ENCODE measurements at places on chromosomes 3 and 15.

DNA sequence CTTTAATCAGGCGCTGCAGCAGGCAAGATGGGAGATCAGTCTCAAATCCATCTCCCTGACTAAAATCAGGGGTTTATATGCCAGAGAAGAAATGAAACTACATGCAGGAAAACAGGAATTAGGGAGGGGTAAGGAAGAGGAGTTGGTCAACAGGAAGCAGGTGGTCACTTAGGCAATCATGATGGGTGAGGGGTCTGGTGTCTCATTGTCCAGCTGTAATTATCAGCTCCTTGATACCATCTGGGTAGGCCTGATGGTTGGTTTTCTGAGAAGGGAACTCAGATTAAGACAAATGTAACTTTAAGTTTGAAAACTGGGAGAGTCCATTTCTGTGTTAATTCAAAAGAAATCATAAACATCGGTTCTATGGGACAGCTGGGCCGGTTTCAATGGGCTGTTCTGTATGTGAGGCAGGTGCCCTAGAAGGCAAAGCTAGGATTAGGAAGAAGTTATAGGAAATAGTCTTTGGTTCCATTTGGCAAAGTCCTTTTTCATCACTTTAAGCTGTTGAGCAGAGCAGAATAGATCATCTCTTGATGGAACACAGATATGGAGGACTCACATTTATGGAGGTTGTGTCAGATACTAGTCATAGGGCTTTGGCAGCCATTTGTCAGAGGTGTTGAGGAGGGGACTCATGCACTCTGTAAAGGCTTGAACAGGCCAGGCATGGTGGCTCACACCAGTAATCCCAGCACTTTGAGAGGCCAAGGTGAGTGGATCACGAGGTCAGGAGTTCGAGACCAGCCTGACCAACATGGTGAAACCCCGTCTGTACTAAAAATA lies 149.4 kb downstream of the VGLL4 start:
- no peak for DNase-seq

GRCh38 chr3:168322941-168323340 lies 227.2 kb upstream of the GOLIM4 start:
- DNase-seq = no peak

DNA sequence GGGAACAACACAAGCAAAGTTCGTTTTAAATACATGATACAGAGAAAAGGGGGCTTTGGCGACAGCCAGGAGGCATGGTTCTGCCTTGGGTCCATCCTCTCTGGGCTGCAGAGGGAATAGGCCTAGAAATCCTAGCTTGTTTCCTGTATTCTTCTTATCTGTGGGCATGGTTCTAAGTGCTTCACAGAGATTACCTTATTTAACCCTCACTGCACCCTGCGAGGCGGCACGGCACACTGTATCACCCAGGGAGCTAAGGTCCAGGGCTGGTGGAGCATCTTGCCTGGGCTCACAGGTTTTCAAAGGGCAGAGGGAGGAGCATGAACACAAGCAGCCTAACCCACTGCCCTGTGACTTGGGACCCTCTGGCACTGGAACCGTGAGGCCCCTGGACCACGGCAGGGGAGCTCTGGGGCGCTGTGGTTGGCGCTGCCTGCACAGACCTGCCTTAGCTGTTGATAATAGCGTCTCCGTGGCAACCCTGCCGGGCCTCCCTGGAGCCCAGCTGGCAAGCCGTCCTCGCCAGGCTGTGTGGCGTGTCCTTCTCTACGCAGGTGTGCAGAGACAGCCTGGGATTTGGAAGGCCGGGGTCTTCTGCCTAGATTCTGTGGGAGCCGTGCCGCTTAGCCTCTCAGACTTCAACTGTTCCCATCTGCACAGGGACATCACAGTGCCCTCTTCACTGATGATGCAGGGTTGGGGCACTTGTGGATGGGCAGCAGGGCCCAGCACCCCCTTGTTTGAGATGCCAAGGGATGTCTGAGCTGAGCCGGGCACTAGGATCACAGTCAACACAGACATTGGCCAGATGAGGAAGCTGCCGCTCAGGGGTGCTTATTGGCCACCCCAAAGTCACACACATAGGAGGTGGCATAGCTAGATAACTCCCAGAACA lies 154.6 kb upstream of the TLE3 start:
- no peak for DNase-seq

- no peak for DNase-seq
Observed at GRCh38 chr15:66893294-66893693, 172.1 kb upstream of the SMAD3 start.

- no peak for DNase-seq
Observed at GRCh38 chr3:123584284-123584987, 417 bp downstream of the HACD2 start.

DNA sequence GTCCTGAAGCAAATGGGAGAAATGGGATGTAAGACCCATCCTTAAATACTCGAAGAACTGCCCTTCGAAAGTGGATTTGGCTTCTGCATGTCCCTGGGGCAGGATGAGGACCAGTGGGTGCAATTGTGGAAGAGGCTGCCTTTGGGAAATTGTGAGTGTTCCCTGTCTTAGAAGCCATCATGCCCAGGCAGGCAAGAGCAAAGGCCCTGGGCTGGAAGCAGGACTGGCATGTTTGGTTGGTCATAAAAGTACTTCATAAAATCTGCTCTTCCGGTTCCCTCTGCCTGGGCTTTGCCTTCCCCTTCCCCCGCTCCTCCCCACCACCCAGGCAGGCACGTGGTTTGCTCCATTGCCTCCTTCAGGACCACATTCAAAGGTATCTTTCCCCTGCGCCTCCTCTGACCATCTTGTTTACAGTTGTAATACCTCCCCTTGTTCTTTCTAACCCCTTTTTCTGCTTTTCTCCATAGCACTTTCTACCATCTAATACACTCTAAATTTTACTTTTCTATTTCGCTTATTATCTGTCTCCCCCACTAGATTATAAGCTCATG lies 8.3 kb downstream of the MINAR1 start:
- DNase-seq = no peak

- DNase-seq = no peak
Observed at GRCh38 chr3:56629047-56629446, 54.0 kb downstream of the TASOR start.

- DNase-seq = no peak
Observed at GRCh38 chr3:44026220-44026865, 215.3 kb upstream of the TOPAZ1 start.

- no peak for DNase-seq
Observed at GRCh38 chr3:175179055-175179454, 319.9 kb downstream of the NAALADL2 start.

- DNase-seq = peak; percentile 63
Observed at GRCh38 chr3:129855832-129856419, 37.6 kb downstream of the TMCC1 start.

GRCh38 chr3:13559764-13560525 lies 11.0 kb downstream of the FBLN2 start:
- DNase-seq = no peak

DNA sequence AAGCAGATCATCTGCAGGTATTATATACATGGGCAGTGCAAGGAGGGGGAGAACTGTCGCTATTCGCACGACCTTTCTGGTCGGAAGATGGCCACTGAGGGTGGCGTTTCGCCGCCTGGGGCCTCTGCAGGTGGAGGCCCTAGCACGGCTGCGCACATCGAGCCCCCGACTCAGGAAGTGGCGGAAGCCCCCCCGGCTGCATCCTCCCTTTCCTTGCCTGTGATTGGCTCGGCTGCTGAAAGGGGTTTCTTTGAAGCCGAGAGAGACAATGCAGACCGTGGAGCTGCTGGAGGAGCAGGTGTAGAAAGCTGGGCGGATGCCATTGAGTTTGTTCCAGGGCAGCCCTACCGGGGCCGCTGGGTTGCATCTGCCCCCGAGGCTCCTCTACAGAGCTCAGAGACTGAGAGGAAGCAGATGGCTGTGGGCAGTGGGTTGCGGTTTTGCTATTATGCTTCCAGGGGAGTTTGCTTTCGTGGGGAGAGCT lies 639 bp downstream of the MKRN3 start:
- no peak for DNase-seq

GRCh38 chr15:74857082-74857655 lies 14.2 kb upstream of the ULK3 start:
- DNase-seq = peak; percentile 67

DNA sequence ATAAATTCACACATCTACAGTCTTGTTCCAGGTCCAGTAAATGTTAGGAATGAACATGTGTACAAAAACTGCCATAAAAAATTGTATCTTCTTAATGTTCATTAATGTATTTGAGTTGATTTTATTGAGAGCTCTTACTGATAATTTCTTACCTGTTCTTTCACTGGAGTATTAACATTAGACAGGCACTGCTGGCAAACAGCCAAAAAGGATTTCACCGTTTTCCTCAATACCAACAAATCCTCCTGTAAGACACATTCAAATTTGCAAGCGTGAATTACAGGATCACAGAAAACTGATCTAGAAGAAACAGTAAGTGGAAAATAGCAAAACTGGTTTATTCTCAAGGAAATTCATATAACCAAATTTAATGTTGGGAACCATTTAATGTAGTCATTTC lies 127.4 kb downstream of the PCCB start:
- no peak for DNase-seq
